Mesenteric fat pad (tissue), 1 donor: ENCODE measurements at places on chromosomes 12 and 14. TPM values are rescaled to one million over a fixed set of nuclear protein-coding genes. Genes with fewer than 3 reads are reported as not detected.

GRCh38 chr12:118429688-118430383, 53.5 kb downstream of the SUDS3 start:
- no peak for DNase-seq

DNA sequence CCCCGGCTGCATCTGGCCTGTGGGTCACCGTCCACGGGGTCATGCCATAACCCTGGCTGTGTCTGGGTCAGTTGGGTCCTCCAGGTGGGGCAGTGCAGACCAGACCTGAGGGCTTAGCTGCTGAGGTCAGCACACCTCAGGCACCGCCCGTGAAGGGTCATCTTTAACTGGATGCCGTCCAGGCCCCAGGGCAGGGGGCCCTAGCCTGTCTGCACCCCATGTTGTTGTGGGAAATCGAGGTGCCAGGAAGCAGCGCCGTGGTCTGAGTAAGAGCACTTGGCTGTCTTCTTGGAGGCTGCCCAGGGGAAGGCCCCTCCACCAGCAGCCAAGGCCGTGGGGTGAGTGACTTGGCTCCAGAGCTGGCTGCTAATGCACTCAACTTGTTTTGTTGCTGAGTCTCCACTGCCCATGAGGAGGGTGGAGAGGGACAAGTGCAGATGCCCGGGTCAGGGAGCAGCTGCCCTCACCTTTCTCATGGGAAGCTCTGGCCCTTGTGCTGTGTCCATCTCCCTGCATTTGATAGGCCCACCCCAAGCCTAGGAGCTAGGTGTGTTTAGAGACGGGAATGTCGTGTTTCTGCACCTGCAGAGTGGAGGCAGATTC, 317.2 kb downstream of the TMEM121 start:
- no peak for DNase-seq

GRCh38 chr12:43180242-43180641, 371.8 kb downstream of the ADAMTS20 start:
- no peak for DNase-seq

DNA sequence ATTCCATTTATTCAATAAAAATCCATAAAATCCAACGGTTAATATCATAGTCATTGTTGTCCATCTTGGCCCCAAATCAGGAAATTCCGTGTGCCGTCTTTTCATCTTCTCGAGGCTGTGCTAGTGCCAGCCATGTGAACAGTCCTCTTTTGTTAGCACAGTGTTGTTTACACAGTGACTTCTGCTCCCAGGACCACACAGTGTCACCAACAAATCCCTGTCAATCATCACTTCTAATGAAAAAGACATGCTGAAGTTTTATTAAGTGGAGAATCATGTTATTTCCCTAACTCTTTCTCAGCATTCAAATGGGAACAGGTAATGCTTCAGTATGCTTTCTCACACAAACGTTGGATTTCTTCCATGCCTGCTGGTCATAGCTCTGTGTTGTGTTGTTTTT, 1.9 kb upstream of the SLCO1A2 start:
- DNase-seq: no peak

GRCh38 chr12:102876883-102877282, 40.2 kb downstream of the PAH start:
- DNase-seq: no peak

- DNase-seq: no peak
These were observed 22.8 kb downstream of the MMP17 start for GRCh38 chr12:131850856-131851559.

Gene ACSM4
- total RNA-seq: not detected

DNA sequence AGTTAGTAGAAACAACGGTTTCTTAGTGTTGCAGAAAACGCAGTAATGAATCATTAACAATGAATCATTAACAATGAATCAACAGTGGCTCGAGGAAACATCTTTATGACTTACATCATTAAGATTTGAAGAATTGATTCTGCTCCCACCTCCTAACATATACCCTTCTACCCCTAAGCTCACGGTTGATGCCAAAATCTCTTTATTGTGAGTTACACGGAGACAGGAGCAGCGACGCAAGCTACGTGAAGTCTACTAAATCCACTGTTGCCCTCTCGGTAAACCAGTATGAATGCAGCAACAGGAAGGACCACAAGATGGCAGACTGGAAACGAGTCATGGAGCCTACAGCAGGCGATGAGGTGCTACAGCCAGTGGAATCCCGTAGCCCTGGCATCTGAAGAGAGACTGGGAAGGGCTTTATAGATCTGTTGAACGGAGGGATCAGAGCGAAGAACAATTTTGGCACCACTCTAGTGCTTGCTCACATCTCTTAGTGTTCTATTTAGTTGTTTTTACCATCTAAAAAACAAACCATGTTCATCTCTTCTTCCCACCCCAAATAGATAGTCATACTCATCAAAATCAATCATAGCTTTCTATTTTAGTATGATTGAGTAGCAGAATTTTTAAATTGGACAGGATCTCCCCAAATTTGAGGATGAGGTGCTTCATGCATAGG, 332.7 kb downstream of the DUSP6 start:
- DNase-seq: no peak

DNA sequence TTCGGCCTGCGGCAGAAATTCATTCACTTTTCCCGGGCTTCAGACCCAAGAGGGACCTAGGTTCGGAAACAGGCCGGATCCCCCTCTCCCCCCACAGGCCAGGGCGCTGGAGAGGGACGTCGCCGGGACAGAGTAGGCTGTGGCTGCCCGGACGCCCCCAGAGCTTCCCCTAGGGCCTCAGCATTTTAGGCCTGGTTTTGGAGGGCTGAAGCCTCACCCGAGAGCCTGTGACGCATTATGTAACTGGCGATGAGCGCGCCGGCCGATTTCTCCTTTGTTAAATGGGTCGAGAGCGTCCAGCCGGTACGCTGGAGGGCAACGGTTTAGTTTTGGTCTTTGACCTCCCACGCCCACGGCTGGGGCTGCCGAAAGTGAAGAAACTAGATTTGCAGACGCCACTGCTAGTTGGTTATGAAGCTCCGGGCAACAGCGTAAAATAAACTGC, 657 bp downstream of the PEBP1 start:
- peak; percentile 89 for DNase-seq

DNA sequence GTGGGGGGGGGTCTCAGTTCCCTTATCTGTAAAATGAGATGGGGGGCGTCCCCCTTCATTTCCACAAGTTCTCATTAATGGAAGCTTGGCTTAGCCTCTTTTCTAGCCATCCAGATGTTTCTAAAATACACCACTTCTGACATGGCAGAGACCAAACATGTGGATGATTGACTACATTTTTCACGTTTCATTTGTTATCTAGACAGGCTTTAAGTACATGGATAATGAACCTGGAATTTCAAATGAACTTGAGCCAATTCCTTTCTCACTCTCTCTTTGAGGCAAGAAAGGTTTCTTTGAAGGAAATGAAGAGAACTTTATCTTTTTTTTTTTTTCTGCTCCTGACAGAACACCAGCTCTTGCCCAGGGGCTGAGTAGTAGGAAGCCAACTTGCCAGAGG, 39.1 kb downstream of the CCDC60 start:
- DNase-seq: no peak

DNA sequence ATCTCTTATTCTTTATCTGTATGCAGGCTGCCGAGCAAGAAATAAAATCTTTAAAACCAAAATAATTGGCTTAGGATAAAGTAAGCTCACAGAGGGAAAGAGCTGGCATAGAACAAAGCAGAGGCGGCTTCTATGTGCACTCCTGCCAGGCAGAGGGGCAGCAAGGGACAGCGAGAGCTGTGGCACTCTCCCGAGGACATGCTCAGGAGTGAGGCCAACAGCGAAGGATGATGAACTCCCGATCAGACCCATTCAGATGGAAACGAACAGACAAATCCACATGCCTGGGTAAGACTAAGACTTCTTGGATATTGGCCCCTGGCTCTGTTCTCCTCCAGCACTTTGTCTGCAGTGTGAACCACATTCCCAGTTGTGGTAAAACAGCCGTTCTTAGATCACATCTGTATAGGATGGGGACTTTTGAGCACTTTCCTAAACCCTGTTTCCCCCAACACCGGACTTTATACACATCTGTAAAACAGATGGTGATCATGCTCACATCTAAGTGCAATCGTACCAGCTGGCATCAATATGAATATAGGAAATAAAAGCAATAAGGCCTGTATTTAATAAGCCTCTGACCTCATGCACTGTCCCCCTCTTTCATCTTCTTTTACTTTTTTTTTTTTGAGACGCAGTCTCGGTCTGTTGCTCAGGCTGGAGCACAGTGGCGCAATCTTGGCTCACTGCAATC, 134.1 kb downstream of the PPM1H start:
- no peak for DNase-seq

Gene PYGL
- total RNA-seq: 174 TPM

GRCh38 chr12:50625029-50625925, 120.5 kb downstream of the DIP2B start:
- no peak for DNase-seq

Gene RPS6KL1
- 23.6 TPM for total RNA-seq

GRCh38 chr12:67541625-67541991, 106.9 kb upstream of the DYRK2 start:
- no peak for DNase-seq

DNA sequence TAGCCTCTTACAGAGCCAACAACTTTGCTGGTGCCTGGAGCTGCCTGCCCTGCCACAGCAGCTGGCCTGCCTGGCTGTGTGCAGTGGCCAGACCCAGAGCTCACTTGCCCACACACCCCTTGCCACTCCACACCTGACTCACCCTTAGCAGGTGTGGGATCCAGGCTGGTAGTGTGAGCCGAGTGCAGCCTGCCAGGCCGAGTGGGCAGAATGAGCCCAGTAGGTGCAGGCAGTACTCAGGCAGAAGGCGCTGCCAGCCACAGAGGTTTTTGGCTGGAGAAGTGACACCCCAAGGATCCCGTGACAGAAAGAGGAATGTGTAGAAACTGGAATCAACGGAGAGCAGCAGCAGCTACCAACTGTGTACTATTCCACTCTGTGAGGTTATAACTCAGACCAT, 29.8 kb upstream of the PYGL start:
- no peak for DNase-seq

DNA sequence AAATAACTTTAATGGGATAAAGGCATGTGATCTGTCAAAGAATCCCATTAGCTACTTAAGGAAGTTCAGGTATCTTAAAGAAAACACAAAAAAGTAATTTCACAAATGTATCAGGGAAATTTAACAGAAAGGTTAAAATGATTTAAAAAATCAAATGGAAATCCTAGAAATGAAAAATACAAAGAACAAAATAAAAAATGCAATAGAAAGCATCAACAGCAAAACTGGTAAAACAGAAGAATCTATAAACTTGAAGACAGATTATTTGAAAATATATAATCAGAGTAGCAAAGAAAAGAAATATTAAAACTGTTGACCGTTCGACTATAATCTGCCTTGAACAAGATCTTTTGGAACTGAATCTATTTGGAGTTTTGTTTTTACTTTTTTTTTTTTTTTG, 279.4 kb upstream of the SYT1 start:
- no peak for DNase-seq

DNA sequence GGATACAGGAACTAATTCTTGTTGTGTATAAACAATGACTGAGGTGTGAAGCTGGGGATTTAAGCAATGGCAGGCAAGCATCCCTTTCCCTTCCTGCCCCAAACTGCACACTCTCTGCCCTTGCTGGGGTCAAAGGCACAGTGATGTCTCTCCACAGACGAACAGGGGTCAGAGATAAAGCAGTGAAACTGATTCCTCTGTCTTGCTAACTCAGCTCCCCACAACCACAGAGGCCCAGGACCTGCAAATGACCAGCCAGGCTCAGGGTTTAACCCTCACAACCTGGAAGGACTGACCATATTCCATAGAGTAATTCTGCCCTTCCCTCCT, 67.2 kb downstream of the CCDC88C start:
- no peak for DNase-seq

GRCh38 chr14:70073924-70074566, 114.7 kb downstream of the SLC8A3 start:
- no peak for DNase-seq

Gene PTPRO
- 5.2 TPM for total RNA-seq

- no peak for DNase-seq
These were observed 259.9 kb upstream of the GARIN6 start for GRCh38 chr12:99387661-99388060.

GRCh38 chr12:58143498-58143995, 202.2 kb downstream of the ATP23 start:
- no peak for DNase-seq

DNA sequence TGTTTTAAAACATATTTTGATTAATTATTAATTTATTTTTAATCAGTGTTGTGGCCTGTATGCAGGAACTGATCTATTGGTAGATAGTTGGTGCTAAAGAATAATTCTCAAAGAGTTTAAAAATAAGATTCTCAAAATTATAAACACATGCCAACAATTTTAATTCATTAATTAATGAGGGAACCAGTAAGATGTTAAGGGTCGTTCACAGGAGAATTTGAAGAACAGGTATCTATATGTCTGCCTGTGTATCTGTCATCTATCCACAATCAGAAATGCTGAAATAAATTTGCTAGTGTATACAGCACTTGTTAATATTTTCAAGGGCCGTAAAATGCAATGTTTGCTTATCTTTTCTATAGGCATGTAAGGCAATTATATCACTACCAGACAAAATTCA, 18.4 kb downstream of the DAAM1 start:
- DNase-seq: no peak

GRCh38 chr12:111024205-111024801, 103.9 kb upstream of the MYL2 start:
- no peak for DNase-seq

Gene ALG10B
- 4.6 TPM for total RNA-seq

DNA sequence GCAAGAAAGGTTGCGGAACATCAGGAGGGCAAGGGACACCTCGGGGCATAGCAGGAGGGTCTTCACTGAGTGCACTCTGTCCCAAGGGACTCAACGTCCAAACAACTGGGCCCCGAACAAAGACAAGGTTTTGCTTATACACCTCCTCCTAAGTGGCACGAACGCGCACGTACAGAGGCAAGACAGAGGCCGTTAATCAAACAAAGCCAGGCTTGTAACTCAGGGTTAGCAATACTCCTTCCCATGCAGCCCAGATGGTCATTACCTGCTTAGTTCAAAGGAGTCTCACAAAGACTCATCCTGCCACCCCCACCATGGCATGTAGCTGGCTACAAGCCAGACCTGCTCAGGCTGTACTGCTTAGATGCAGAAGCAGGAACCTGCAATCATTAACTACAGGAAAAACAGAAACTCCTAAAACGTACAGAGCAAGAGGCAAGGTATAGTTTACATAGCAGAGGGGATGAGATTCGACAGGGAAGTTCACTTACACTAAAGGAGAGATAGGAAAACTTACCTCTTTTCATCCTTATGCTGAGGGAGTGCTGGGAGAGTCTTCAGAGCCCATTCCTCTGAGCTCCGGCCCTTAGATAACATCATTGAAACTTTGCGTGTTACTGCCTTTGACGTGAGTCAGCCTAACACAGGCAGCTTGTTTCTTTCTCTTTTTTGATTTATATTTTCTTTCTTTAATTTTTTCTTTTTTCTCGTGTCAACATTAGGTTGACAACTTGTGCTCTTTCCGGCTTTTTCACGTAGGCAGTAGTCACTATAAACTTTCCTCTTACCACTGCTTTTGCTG, 1319.1 kb downstream of the TMEM121 start:
- no peak for DNase-seq
